Glutamatergic neuron (in vitro differentiated cells): ENCODE measurements at places on chromosomes 16 and 17. TPM values are rescaled to one million over a fixed set of nuclear protein-coding genes. Genes with fewer than 3 reads are reported as not detected.

TMIGD1 gene
- total RNA-seq = not detected

DNA sequence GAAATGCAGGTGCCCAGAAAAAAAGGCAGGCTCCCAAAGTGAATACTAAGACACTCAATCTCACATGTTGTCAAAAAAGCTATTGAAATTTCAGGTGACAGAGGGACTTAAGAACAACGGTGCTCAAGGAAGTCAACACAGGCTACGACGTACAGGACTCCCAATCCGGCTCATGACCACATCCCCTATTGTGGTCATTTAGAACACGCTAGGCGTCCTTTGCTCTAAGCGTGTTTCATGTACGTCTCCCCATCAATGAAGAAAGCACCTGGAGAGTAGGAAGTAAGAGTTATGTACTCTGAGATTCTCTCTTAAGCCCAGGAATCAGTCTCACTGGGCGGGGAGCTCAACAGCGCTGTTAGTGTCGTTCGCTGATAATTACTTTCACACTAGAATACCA, 94.1 kb downstream of the MRM3 start:
- DNase-seq = no peak

TAT gene
- total RNA-seq = not detected

ARHGDIG gene
- 13.8 TPM for total RNA-seq

DNA sequence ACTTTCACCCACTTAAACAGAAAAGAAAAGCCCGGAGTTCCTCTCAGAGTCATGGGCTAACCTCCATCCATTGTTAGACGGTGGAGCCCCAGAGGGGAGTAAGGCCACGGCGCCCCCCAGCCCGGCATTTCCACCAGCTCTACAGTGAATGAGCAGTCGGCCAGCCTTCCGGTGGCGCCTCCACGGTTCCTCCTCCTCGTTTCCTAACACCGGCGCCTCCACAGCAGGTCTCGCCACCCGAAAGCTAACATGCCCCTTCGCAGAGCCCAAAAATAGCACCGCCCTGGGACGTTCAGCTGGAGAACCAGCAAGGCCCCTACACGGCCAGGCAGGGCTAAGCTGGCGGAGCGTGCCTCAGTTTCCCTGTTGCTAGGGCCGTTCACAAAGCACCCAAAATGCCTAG, 858 bp downstream of the MMD start:
- DNase-seq = peak; percentile 47

GRCh38 chr17:64357191-64357981, 33.3 kb downstream of the PECAM1 start:
- DNase-seq = no peak

ASIC2 gene
- 0.74 TPM for total RNA-seq

CYB5D1 gene
- total RNA-seq = 9.2 TPM

DNA sequence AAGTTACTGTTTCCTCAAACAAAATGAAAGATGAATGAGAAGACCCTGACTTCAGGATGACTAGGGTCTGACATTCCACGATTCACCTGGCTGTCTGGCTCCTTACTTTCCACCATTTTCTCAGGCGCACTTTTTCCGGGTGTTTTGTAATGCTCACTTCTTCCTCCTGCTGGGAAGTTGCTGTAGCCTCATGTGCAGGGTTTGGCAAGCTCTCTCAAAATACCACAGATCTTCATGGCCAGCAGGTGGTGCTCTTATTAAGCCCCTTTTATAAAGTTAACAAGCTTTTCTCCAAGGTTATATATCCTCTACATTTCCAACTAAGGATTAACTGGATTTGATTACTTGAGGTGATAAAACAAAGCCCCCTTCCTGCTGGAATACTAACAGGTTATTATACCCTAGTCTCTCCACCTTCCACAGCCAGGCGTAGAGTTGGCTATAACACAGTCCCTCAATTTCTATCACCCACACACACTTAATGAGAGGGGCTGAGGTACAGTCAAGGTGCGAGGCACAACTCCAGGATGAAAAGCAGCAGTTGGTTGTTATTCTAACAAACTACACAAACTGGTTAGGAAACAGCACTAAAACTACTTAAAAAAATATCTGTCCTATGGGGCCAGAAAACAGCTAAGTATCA, 45.4 kb downstream of the STH start:
- DNase-seq = peak; percentile 45

GRCh38 chr17:77613627-77614026, 344.9 kb upstream of the TNRC6C start:
- no peak for DNase-seq

GRCh38 chr17:51319186-51319585, 58.8 kb downstream of the UTP18 start:
- DNase-seq = no peak

DNA sequence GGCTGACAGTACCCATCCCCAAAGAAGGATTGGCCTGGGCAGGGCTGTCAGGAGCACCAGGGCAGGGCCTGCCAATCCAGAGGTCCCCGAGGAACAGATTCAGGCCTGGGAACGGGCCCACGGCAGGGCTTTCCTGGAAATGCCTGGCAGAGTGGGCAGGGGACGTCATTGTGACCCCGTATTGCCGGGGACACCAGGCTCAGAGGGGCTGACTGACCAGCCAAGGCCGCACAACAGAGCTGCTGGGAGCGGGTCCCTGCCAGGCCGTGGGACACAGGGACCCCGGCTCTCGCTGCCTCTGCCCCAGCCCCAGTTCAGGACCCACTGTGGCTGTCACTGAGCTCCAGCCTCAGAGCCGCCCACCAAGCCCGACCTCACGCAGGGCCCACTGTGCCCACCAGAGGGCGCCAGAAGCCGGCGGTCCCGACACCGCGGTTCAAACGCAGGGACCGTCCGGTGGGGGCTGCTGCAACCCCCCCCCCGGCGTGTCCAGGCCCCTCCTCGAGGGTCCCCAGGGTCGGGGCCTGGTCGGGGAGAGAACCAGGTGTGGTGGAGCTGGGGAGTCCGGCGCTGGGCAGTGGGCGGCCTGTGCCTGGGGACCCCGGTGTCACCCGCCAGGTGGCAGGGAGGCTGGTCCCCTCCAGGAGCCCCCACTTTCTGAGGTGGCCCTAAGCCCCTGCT, 15.2 kb upstream of the SSTR5 start:
- DNase-seq = peak; percentile 88

GRCh38 chr17:52170963-52171572, 12.6 kb upstream of the CA10 start:
- peak; percentile 66 for DNase-seq
